ENCODE measurements at places on chromosomes 6 and 20.

- DNase-seq, result peak; percentile 69
These were observed 131.6 kb downstream of the OGFRL1 start for GRCh38 chr6:71420095-71420692.

DNA sequence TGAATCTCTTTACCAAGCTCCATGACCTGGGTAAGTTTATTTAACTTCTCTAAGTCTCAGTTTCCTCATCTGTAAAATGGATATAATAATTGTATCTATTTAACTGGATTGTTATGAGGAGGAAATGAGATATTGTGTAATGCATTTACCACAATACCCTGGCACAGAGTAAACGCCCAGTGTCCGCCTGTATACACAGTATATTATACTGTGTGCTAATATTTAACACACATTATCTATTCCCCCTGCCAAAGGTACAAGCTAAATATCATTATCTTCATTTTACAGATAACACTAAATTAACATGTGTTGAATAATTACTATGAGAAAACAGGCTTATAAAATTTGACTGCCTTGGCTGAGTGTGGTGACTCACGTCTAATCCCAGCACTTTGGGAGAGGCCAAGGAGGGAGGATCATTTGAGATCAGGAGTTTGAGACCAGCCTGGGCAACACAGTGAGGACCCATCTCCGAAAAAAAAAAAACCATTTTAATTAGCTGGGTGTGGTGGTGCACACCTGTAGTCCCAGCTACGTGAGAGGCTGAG is 38.7 kb upstream of the TNFRSF21 start:
- DNase-seq, result no peak

DNA sequence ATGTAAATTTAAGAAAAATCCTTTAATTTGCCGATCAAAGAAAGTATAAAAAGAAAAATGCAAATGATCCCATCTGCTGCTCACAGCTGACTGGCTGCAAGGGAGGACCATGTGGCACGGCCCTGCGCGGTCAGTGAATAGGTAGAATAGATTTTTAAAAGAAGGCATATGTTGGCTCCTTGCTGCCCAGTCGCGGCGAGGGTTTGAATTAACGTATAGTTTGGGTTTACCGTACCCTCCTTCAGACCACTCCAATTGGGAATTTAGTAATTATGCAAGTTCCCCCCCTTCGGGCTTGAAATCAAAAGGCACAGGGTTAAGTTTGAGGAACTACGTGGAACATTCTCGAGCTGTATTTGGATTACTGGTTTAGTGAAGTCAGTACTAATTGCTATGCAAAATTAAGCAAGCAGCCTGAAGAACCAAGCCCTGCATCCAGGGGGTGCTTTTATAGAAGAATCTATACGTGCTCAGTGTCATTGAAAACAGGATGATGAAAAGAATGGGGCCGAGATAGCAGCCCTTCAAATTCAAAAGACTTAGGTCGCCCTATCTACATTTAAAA is 1.1 kb upstream of the BEND3 start:
- no peak for DNase-seq

GRCh38 chr6:28565823-28566526 is 40.3 kb downstream of the GPX5 start:
- DNase-seq, result no peak

DNA sequence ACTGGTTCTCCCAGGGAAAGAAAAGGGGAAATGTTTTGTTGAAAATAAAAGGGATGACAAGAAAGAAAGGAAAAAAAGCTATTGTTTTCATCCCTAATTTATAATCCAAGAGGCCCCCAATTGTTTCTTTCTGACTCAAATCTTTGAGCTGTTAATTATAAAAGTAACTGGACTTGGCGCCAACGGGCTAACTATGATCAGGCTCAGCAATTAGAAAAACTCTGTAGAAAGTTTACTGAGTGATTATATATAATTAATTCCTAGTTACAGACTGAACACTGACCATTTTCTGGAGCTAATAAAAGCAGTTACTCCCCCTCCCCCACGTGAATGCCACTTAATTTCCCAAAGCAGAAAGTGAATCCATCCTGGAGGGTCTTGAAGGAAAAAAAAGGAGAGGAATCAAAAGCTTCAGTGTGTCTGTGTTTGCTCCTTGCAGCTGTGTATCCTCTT is 3.2 kb downstream of the ZMYND8 start:
- DNase-seq, result no peak

- DNase-seq, result peak; percentile 16
These were observed 229.1 kb upstream of the FLRT3 start for GRCh38 chr20:14566505-14566904.

GRCh38 chr6:2749969-2750600 is 637 bp downstream of the MYLK4 start:
- peak; percentile 72 for DNase-seq

DNA sequence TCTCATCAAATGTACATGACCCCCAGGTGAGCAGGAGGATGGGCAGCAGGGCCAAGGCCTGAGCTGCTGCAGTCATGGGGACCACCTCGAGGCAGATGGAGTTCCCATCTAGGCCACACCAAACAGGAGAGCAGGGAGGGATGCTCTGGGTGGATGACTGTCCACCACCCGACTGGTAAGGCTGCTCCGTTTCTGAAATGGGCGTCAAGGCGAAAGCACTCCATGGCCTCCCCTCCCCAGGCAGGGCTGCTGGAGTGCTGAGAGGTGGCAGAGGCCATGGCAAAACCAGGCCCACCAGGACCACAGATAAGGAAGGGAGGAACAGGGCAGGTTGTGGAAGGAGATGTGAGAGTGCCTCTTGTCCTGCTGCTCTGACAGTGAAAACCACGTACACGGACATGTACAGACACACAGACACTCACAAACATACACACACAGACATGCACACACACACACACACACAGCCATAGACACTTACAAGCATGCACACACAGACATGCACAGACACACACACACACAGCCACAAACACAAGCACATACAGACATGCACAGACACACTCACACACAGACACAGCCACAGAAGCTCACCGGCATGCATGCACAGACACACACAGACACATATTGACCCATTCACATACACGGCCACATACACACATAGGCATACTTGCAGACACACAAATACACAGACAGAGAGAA is 93.2 kb downstream of the PSMG4 start:
- DNase-seq, result no peak

DNA sequence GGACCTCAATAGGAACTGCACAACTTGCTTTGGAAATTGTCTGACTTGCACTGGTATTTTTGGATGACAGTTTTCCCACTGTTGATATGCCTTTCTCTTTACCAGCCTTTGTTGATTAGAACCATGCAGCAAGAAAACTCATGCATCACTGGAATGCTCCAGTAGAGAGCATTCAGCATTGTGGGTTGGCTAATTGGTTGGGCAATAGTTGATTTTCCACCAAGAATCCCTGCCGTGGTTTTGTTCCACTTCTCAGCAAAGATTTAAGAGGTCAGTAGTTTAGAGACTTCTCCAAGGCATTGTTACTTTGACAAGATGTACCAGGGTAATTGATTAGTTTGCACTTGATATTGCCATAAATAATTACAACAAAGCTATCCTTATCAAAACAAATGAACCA is 260.0 kb downstream of the DHX35 start:
- DNase-seq, result no peak

DNA sequence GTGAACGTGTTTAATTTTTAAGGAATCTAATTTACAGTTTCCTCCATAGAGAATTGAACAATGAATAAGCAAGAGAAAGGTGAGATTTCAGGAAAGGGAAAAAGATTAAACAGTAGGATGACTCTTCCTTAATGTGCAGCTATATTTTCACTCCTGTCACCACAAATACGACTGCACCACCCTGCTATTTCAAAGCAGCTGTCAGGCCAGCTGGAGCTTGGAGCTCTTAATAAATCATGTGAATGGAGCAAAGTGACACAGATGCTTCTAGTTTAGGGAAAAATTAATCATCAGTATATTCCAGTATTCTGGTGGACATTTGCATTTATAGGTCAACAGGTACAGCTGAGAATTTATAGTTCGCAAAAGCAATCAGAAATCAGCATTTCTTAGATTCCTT is 56.5 kb upstream of the PKIB start:
- DNase-seq, result no peak

DNA sequence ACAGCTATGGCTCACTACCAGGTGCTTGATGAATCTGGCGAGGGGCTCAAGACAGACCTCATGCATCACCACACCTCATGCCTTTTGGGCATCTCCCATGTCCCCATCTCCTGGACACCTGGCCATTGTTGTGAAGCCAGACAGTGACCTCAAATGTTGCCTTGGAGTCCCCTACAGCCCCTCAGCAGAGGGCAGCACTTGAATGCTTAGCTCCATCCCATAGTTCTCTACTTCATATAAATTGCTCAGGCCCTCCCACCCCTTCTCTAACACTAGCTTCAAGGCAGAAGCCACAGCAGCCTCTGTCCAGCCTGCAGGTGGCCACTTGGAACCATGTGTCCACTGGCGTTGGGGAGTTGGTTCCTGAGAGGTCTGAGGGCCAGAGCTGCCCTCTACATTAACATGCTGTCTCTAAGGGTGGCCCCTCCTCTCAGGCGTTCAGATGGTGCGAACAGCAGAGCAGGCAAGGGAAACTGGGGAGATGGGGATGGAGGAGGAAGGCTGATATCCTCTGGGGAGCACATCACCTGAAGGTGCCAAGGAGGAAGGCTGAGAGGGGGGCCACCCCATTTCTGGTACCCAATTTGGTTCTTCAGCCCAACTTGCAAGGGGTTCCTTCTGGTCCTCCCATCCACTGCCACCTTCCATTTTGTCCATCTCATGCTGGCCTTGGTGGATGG is 31.3 kb downstream of the MOCS1 start:
- no peak for DNase-seq

- DNase-seq, result no peak
These were observed 167.0 kb upstream of the SASH1 start for GRCh38 chr6:148175550-148176188.

DNA sequence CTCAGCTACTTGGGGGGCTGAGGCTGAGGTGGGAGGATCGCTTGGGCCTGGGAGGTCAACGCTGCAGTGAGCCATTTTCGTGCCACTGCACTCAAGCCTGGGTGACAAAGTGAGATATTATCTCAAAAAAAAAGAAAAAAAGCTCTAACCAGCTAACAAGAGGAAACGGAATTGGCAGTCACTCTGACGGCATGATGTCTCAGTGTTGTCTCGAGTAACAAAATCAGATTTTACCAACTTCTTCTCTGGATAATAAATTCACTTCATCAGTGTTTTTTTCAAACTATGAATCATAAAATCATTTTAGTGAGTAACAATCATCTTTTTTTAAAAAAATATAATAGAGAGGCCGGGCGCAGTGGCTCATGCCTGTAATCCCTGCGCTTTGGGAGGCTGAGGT is 12.6 kb downstream of the KIF16B start:
- DNase-seq, result no peak

- no peak for DNase-seq
These were observed 28.9 kb upstream of the BLCAP start for GRCh38 chr20:37556538-37556937.

DNA sequence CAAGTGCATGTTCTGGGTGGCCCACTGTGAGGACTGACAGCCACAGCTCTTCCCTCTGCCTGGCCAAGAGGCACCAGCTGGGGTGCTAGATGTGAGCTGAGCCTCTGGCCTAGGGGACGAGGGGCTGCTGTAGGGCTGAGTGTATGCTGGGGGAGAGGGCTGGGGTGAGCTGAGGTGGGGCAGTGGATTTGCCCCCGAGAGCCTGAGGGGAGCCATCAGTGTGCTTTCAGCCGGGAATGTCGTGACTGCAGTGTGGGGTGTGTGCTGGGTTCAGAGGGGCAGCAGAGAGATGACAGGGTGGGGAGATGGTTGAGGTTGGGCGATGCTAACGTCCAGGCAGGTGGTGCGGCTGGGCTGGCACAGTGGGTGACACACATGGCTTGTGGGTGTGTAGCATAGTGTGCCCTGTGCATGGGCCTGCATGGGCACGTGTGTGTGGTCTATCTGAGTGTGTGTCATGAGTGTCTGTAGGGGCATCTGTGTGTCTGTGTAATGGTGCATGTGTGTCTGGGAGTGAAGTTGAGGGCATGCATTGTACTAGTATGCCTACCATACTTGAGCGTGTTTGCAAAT is 46.0 kb upstream of the BLCAP start:
- DNase-seq, result no peak

DNA sequence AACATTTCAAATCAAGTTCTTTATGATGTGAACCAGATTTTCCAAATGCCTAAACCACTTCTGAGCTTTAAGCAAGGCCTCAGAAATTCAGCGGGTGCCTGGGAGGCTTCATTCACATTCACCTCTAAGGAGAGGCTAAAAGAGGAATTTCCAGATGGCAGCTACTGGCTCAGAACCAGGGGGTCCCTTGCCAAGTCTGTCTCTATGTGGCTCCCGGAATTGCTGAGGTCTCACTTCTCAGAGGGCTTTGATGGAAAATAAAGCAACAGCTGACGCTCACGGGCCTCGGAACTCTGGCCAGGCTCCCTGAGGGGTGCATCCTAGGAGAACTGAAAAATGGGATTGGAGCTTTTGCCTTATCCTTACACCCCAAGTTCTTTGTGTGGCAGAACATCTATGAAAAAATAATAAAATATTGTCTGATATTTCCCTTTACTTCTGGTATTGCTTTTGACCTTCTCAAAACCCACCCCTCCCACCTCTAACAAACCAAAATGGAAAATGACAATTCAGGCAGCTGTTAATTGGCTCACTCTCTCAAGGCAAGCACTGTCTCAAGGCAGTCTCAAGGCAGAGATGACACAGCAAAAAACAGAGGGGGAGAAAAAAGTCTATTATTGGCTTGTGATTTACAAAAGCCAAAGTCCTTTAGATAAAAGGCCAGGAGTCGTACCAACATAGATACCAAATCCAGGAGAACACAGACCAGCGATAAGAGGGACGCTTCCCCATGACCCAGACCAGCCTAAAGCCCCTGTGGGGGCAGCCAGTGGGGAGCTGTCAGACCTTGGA is 21.8 kb upstream of the LRRN4 start:
- DNase-seq, result peak; percentile 75

DNA sequence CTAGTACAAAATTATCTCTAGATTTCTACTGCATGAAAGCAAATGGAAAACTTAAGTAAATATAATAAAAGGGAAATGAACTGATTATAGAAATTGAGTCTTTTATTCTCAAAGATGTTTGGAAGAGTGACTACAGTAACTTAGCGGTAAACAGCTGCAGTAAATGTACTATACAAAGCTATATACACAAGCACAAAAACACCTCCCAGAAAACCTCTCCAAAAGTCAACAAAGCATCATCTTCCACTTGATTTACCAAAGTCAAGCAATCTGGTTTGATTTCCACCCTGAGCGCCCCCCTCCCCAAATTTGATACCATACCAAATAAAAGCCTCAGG is 142.1 kb upstream of the SHLD1 start:
- DNase-seq, result no peak

- DNase-seq, result no peak
These were observed 34.2 kb upstream of the DDR1 start for GRCh38 chr6:30849903-30850651.

DNA sequence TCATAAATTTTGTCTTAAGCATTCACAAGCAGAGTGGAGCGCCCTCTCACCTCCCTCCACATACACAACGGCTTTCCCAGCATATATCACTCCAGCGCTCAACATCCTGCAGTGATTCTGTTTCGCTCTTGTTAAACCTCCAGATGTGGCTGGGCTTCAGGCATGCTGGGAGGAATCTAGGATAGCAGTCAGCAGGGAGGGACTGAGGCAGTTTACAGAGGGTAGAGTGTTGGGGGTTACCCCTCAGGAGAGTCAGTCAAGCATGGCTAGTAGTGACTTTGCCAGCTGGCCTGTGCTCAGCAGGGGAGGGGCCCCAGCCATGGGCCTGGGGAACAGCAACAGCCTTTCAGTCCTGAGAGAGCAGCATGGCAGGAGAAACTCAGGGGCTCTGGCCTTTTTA is 161.4 kb upstream of the FLRT3 start:
- DNase-seq, result no peak
